ENCODE measurements at places on chromosomes 2 and 18. TPM values are rescaled to one million over a fixed set of nuclear protein-coding genes. Genes with fewer than 3 reads are reported as not detected.

- DNase-seq, result peak; percentile 49
Measured at GRCh38 chr18:47050468-47050867, 15.0 kb upstream of the ELOA2 start.

GRCh38 chr2:227192491-227192890 is 28.1 kb downstream of the COL4A3 start:
- peak; percentile 25 for DNase-seq

Gene SLC5A7
- total RNA-seq, result not detected

DNA sequence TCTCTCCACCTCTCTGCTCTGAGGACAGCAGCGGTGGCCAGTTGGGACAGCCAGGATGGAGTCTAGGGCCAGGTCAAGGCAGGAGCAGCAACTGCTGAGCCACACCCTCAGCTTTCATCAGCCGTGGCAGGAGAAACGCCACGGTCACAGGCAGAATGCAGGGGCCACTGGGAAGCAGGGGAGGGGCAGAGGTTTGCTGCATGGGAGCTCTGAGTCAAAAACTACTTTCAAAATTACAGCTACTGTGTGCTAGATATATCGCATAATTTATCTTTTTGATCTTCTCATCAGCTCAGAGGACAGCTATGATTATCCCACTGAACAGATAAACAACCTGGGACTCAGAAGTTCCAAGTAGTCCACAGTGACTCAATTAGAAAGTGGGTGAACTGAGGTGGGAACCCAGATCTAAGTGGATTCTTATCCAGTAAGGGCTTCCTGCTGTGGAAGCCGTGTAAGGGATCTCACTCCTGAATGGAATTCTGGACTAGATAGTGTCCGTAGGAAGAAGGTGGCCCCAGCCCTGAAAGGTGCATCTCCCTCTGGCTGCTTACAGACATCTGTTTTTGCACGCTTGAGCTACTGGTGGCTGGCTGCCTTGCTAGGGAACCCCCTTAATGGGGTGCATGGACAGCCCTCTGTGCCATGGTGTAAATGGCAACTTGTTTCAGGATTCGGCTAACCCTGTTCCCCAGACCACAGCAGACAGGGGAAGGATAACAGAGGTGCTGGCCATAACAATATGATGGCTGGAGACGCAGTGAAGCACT is 194.6 kb upstream of the SMAD2 start:
- no peak for DNase-seq

DNA sequence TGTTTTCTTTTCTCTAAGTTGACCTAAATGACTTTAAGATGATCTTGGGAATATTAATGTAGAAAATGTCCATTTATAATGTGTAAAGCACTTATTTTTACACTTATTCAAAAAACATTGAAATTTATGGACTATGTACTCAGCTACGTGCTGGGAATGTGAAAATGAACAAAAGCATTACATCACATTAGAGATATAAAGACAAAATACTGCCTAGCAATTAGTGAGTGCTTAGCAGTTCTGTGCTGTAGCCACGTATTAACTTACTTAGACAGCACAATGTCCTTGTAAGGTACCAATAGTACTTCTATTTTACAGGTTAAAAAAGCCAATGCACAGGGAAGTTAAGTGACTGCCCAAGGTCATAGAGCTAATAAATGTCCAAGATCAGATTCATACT is 103.8 kb upstream of the TTN start:
- no peak for DNase-seq

Gene CRYGD
- not detected for total RNA-seq

Gene TXNDC9
- total RNA-seq, result 83.6 TPM

DNA sequence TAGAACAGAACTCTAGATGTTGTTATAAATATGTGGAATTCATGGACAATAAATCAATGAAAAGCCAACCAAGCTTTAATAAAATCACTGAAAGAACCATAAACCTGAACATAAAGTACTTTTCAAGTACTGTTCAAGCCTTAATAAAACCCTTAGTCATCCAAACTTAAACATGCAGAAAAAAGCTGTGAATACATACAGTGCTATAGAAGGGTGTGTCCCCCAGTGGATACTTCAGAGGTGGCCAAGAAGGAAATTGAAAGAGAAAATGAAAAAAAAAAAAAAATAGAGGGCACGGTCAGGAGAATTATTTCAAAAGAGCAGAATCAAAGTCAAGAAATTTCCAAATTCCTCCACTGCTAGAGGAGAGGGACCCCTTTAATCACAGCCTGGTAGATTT is 141.1 kb downstream of the SP100 start:
- DNase-seq, result no peak

GRCh38 chr2:60312618-60313017 is 240.8 kb downstream of the BCL11A start:
- DNase-seq, result no peak

- no peak for DNase-seq
Measured at GRCh38 chr2:61604433-61604832, 66.3 kb upstream of the XPO1 start.

Gene IL1F10
- total RNA-seq, result not detected

GRCh38 chr2:233974530-233975071 is 57.4 kb downstream of the TRPM8 start:
- DNase-seq, result peak; percentile 100

DNA sequence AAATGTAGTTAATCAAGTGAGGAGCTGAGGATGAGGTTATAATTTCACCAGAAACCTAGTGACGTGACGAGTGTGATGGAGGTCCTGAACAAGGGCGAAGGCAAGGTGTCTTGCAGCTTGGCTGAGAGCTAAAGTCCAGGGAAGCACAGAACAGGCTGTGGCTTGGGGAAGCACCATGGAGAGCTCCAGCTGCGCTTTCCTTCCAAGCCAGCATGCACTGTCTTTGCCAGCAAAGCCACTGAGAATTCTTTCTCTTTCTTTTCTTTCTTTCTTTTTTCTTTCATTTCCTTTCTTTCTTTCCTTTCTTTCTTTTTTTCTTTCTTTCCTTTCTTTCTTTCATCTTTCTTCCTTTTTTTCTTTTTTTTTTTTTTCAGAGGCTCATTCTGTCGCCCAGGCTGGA is 239.3 kb downstream of the FBXO15 start:
- DNase-seq, result peak; percentile 34

DNA sequence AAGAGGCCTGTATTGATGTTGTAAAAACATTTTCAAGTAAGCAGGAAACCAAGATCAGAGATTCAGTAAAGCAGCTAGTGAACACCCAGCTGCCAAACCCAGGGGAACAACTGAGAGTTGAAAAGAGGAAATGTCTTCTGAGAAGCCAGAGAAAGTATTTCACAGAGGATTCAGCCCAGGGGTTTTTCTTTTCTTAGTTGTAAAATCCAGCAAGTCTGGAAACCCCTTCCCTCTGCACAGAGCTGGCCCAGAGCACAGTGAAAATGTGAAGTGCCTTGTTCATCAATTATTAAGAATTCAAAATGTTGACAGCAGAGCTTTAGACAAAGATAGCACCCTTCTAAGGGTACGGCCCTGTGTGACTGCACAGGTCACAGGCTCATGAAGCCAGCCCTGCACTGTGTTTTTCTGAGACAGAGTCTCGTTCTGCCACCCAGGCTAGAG is 28.4 kb downstream of the AFF3 start:
- DNase-seq, result no peak

- DNase-seq, result no peak
Measured at GRCh38 chr2:123080331-123080730, 944.8 kb upstream of the CNTNAP5 start.

DNA sequence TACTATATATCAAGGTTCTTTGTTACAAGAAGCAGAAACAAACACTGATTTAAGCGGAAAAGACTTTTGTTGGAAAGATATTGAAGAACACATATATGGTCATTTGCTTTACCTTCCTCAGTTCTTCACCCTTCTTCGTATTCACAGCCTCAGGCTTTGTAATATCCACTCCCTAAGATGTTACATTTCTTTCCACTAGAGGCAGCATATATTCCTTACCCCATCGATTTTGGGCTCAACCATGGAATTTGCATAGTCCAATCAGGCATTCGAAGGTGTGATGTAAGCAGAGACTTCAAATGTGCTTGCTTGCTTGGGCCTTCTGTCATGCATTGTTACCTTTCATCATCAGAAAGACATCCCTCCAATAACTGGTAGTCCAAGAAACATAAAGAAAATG is 287.4 kb downstream of the PID1 start:
- DNase-seq, result no peak

DNA sequence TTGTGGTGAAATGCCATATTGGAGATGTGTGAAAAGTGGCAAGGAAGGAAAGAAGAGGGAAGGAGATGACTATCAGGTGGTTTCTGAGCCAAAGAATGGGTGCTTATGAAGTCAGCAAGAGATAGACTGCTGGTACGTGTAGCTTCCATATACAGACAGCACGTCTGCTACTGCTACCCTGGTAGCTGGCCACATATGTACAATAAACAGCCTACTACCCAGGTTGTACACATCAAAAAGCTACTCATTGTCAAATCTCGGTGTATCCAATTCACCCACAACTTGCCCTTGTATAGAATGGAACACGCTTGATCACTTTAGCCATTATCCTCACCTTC is 761.8 kb downstream of the LRRTM4 start:
- no peak for DNase-seq

Gene LBX2
- total RNA-seq, result 1.6 TPM

Gene LAMA1
- 1.6 TPM for total RNA-seq

GRCh38 chr2:234427081-234428061 is 69.5 kb downstream of the ARL4C start:
- peak; percentile 71 for DNase-seq

Gene KLHL14
- total RNA-seq, result not detected

- DNase-seq, result no peak
Measured at GRCh38 chr2:54372361-54372760, 83.8 kb upstream of the SPTBN1 start.

Gene MALT1
- total RNA-seq, result 92.5 TPM

DNA sequence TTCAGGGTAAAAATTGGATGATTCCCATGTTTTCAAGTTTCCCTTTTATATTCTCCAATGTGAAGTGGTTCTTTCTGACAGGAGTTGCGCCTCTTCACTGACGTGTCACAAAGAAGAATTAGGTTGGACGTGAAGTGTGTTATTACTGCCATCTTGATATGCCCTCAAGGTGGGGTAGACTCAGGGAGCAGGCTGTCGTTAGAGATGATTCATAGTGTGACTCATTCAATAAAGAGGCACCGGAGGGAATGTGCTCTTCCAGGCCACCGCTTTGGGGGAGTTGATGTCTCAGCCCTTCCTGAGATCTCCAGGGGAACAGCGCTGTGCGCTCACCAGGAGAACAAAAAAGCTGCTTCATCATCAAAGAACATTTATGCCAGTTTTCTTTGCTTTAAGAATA is 3.6 kb upstream of the DGKD start:
- peak; percentile 99 for DNase-seq

Gene METTL5
- 89.6 TPM for total RNA-seq

- peak; percentile 36 for DNase-seq
Measured at GRCh38 chr18:72848503-72849237, 19.1 kb downstream of the NETO1 start.

GRCh38 chr2:159151198-159152127 is 135.0 kb downstream of the WDSUB1 start:
- DNase-seq, result no peak

- DNase-seq, result peak; percentile 2
Measured at GRCh38 chr2:121140734-121141133, 144.3 kb downstream of the TFCP2L1 start.

DNA sequence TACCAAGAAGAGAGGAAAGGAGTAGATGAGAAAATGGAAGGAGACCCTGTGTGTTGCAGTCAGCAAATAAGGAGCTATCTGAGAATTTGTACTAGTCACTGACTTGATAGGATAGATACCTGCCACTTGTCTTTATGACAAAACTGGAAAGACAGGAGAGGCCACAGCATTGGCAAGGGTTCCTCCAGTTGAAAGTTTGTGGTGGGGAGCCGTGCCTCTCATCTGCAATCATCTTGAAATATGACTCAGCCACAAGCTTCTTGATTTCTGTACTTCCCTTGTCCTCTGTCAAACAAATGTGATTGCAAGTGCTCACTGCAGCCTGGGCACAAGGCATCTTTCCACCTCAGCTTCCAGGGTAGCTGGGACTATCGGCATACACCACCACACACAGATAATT is 99.1 kb downstream of the GREB1L start:
- peak; percentile 74 for DNase-seq

Gene SDC1
- total RNA-seq, result 83.3 TPM
